Neural crest cell (in vitro differentiated cells): ENCODE measurements at places on chromosomes 11 and 22. TPM values are rescaled to one million over a fixed set of nuclear protein-coding genes. Genes with fewer than 3 reads are reported as not detected.

HPX gene
- total RNA-seq, result 4.3 and 6.0 TPM in 2 replicates

APOBEC3F gene
- 5.9 and 6.7 TPM in 2 replicates for total RNA-seq

- DNase-seq, result no peak
- H3K4me1 ChIP-seq, result peaks cover 6% of the 10 kb centered on the region
- peak overlapping the region; percentile 88 for H3K4me3 ChIP-seq
- H3K27me3 ChIP-seq, result no peaks in the 10 kb centered on the region
- peaks cover 12% of the 10 kb centered on the region for H3K36me3 ChIP-seq
These were observed 993 bp downstream of the RELA start for GRCh38 chr11:65661599-65662246.

GRCh38 chr11:72305891-72306585, 62.1 kb upstream of the PHOX2A start:
- H3K27me3 ChIP-seq, result no peaks in the 10 kb centered on the region
- H3K27ac ChIP-seq, result no peak overlapping the region
- DNase-seq, result no peak
- no peak overlapping the region for H3K4me3 ChIP-seq
- peaks cover 3% of the 10 kb centered on the region for H3K4me1 ChIP-seq

DNA sequence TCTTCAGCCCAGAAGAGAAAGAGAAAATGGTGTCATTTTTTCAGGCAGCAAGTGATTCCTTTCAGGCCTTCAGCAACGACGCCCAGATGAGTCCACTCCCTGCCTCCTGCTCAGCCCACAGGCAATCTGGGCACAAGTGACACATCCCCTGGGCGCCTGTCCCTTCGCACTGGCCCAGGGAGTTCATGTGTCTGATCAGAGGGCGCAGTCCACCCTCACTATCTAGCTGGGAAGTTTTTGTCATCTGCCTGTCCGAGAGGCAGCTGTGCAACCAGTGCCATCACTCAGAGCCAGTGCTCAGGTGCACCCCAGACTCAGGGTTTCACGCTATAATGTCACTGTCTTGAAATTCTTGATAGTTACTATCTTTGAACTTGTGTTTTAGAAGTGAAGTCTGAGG, 1.4 kb upstream of the KCNQ1OT1 start:
- H3K27me3 ChIP-seq, result peaks cover 11% of the 10 kb centered on the region
- peak overlapping the region; percentile 81 for H3K4me3 ChIP-seq
- DNase-seq, result no peak
- H3K36me3 ChIP-seq, result no peaks in the 10 kb centered on the region

- no peak for DNase-seq
- no peak overlapping the region for H3K4me3 ChIP-seq
- no peak overlapping the region for H3K27ac ChIP-seq
- no peaks in the 10 kb centered on the region for H3K36me3 ChIP-seq
- H3K27me3 ChIP-seq, result no peaks in the 10 kb centered on the region
- peaks cover 32% of the 10 kb centered on the region for H3K4me1 ChIP-seq
These were observed 54.9 kb downstream of the CD82 start for GRCh38 chr11:44620328-44620725.

GRCh38 chr11:120240866-120241265, 926 bp downstream of the POU2F3 start:
- H3K27ac ChIP-seq, result no peak overlapping the region
- H3K27me3 ChIP-seq, result peaks cover 94% of the 10 kb centered on the region
- H3K4me1 ChIP-seq, result peaks cover 5% of the 10 kb centered on the region
- H3K36me3 ChIP-seq, result no peaks in the 10 kb centered on the region
- no peak overlapping the region for H3K4me3 ChIP-seq
